ENCODE measurements at places on chromosomes 4 and X. TPM values are rescaled to one million over a fixed set of nuclear protein-coding genes. Genes with fewer than 3 reads are reported as not detected.

Gene MAGEA10
- not detected for polyA plus RNA-seq

Gene SERTM2
- 0.28 TPM for polyA plus RNA-seq

Gene DUX4
- polyA plus RNA-seq, result 1.2 TPM

Gene ARHGAP24
- polyA plus RNA-seq, result 53.2 TPM

Gene TCEAL7
- polyA plus RNA-seq, result 447 TPM

Gene FAM149A
- polyA plus RNA-seq, result 5.8 TPM

Gene RBMXL3
- not detected for polyA plus RNA-seq

Measured in forelimb muscle (tissue), 1 donor.